Occipital lobe (tissue), 3 donors: ENCODE measurements at places on chromosomes 7 and 10. TPM values are rescaled to one million over a fixed set of nuclear protein-coding genes. Genes with fewer than 3 reads are reported as not detected.

Gene TFR2
- total RNA-seq, result 5.3 TPM

Gene TRIM50
- total RNA-seq, result 0.16 TPM

Gene SLC25A13
- 10.6 TPM for total RNA-seq

Gene LIPM
- total RNA-seq, result not detected

Gene FAM185A
- 21.2 TPM for total RNA-seq

Gene MARVELD1
- 3.4 TPM for total RNA-seq

Gene TSPAN13
- total RNA-seq, result 91.9 TPM

Gene GSDME
- total RNA-seq, result 38.2 TPM

Gene CLRN3
- 0.62 TPM for total RNA-seq
